ENCODE measurements at places on chromosomes 1 and 21. TPM values are rescaled to one million over a fixed set of nuclear protein-coding genes. Genes with fewer than 3 reads are reported as not detected.
A peak's percentile ranks its signal among the peaks of the same experiment; 100 is the strongest.

DNA sequence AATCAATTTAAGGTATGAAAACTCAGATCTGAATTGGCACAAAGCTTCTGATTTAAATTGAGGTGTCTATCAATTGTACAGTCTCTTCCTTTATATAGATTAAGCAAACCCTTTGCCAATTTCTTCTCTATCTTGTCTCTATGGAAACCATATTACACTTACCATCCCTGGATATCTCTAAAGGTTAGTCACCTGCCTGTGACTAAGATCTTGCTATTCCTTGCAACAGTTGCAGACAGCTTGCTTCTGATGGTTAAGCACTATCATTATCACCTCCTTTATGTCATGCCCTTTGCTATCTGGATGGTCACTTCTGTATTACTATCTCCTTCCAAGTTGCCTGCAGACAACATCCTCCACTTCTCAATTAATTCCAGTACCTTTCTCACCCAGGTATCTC, 998.6 kb upstream of the B3GALT2 start:
- DNase-seq: no peak

DNA sequence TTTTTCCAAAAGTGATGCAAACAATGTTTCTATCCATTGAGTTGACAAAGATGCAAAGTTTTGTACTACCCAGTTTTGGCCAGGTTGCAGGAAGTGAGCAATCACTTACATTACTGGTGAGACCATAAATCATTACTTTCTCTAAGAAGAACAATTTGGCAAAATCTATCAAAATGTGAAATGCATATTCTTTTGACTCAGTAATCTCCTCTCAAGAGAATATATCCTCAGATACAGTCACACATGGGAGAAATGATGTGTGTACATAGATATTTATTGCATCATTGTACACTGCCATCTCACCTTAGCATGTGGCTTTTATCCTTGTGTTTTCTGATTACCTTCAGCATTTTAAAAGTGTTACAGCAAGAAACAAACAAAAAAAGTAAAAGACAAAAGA, 52.4 kb upstream of the FMO3 start:
- DNase-seq: no peak

GRCh38 chr1:160438317-160438918, 38.1 kb downstream of the VANGL2 start:
- DNase-seq: no peak

DNA sequence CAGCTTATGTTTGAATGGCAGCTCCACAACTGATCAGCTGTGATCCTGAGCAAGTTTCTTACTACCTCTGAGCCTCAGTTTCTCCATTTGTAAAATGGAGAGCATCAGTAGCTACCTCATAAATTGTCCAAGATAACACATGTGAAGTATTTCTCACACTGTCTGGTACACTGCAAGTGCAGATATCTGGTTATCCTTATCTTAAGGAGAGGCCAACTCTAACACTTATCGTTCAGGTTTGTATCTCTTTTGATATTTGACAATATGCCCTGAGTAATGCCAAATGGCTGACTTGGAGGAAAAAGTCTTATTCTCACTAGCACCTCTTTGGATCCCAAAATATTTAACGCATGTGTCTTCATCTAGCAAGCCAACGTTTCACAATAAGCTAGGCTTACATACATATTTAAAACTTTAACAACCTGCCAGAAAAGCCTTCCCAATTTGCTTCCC, 2.7 kb downstream of the CSRP1 start:
- no peak for DNase-seq

DNA sequence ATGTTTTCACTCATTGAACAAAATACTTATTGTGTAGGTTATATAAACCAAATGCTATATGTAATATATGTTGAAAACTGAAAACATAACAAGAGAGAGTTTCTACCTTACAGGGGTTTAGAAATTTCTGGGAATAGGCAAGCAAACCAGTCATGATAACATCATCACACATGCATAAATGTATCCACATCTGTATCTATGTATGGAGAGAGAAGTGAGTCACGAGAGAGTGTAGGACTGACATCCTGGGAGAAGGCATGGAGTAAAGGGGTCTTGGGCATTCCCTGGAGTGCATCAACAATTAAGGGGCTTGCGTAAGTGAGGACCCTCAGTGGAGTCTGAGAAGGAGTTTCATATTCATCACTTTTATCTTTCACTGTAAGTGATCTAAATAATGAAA, 65.5 kb downstream of the PCNX2 start:
- DNase-seq: no peak

- DNase-seq: peak; percentile 43
Observed at GRCh38 chr1:66300280-66300971, 233.5 kb upstream of the SGIP1 start.

The NFASC gene
- 40.6 TPM for total RNA-seq

The PLA2G2F gene
- not detected for total RNA-seq

The CELA2A gene
- total RNA-seq: not detected
